ENCODE measurements at places on chromosomes 11 and 22.

GRCh38 chr11:104484804-104485554 lies 321.0 kb upstream of the PDGFD start:
- DNase-seq = no peak

- DNase-seq = no peak
Measured at GRCh38 chr11:126058105-126058874, 4.4 kb downstream of the CDON start.

GRCh38 chr11:94883878-94884277 lies 89.5 kb downstream of the CWC15 start:
- DNase-seq = no peak

DNA sequence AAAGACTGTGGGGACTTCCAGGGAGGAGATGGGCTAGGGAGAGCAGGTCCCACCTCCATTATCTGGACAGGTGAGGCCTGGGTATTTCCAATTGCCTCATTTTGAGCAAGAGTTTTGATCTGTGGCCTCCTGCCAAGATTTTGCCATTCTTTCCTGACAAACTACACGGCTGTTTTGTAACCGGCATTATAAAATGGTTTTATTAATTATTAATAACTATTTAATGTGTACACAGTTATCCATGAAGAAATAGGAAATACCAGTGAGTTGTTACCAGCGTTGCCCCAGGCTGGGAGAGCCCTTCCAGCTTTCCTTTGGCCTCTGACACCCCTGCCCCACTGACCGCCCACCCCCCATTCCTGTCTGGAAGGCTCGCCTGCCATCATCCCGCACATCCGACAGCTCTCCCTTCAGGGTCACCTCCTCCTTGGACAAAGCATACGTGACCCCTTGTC lies 14.9 kb upstream of the SEC14L3 start:
- DNase-seq = no peak

- DNase-seq = no peak
Measured at GRCh38 chr22:23675502-23676415, 15.1 kb upstream of the RGL4 start.

- no peak for DNase-seq
Measured at GRCh38 chr11:134761926-134762247, 349.8 kb upstream of the B3GAT1 start.

DNA sequence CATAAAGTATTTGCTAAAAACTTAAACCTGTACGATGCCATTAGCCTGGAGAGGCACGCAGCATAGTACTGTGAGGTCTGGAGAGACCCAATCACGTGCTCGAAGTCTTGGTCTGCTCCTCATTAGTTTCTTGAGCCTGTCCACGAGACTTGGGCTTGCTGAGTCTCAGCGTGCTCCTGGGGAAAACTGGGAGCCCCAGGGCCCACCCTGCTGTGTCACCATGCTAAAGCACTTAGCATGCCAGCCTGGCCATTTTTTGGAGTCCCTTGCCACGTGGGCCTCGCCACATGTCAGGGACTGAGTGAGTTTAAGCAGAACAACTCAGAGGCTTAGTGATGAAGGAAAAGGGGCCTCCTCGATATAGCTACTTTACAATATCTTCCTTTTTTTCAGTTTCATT lies 2.6 kb downstream of the CDC45 start:
- no peak for DNase-seq

- DNase-seq = no peak
Measured at GRCh38 chr11:93903989-93904388, 53.6 kb upstream of the VSTM5 start.

GRCh38 chr22:44147821-44148574 lies 32.7 kb upstream of the PARVG start:
- DNase-seq = no peak

DNA sequence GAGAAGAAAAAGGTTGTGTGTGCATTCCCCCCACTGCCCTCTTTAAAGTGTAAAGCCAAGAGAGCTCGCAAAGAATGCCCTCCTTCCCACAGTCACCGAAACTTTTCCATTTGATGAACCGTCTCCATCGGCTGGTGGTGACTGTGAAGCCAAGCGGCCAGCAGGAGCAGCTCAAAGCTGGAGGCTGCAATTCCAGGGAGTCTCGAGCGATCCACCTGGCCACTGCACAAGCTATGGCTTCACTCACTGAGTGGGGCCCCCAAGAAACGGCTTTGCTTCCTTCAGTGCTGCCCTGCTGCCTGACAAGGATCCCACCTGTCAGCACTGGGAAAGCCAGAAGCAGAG lies 117.7 kb downstream of the ABTB2 start:
- no peak for DNase-seq

- DNase-seq = no peak
Measured at GRCh38 chr11:130269326-130269943, 45.3 kb downstream of the ZBTB44 start.
